Pancreas (tissue), 10 donors: ENCODE measurements at places on chromosomes 13 and 19. TPM values are rescaled to one million over a fixed set of nuclear protein-coding genes. Genes with fewer than 3 reads are reported as not detected.

ZNF471 gene
- total RNA-seq = 2.3 TPM

CYP2A6 gene
- total RNA-seq = not detected

MEIOSIN gene
- total RNA-seq = not detected

DAND5 gene
- total RNA-seq = 0.12 TPM

PGLYRP1 gene
- total RNA-seq = not detected

HSD11B1L gene
- total RNA-seq = 3.4 TPM

DNA sequence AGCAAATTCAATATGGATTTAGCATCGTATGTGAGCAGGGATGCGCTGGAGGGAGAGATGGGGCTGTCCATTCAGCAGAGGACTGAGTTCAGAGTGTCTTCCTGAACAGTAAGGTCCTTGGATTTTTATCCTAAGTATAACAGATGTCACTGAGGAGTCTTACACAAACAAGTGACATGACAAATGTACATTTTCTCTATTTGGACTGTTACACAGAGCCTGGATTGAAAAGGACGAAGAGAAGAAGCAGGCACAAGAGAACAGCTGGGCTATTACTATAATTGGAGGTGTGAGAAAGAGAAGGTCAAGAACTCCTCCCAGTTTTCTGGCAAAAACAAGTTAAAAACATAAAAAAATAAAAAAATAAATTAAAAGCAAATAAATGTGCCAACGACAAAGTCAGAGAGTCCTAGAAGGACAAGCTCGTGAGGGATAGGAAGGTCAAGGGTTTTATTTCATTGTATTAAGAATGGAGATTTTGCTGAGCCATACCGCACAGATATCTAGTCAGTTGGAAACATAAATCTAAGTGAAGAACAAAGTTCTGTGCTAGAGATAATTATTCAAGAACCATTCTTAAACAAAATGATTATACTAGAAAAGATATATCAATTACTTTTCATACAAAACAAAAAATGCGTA is 1186.3 kb downstream of the EFNB2 start:
- no peak overlapping the region for H3K4me3 ChIP-seq
- H3K4me1 ChIP-seq = no peaks in the 10 kb centered on the region
- no peak for DNase-seq
- H3K27me3 ChIP-seq = no peaks in the 10 kb centered on the region

DNA sequence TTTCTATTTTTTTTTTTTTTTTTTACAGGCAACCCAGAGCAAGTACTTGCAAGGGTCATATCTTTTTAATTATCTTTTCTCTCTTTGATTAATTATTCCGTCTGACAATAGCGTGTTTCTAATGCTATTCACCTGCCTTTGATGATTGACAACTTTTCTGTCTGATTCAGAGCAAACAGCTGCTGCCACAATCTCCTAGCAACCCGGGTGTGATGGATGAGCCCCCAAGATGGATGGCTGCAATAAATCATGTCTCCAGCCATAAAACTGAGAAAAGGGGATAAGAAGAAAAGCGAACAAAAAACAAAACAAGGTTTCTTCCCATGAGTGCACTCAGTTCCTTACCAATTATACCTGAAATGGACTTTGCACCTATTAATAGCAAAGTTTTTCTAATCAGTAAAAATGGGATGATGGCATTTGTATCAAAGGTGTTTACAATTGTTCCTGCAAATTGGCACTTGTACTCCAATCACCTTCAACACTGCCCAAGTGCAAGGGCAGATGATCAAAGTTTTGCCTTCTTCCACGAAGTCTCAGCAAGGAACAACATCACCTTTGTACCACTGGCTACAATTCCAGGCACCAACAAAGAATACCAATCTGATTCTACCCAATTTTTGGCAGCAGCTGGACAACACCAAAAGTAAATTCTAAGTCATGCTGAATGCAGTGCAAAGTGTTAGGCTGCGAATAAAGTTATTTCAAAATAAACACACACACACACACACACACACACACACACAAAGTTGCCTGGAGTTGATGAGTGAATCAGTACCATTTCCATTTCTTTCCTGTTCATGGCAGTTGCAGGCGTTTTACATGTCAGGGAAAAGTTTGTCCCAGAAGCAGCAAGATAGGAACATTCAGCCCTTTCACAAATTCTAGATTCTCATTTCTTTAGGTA is 12.0 kb downstream of the TSHZ3 start:
- H3K27ac ChIP-seq = no peak overlapping the region
- H3K4me1 ChIP-seq = no peaks in the 10 kb centered on the region
- no peaks in the 10 kb centered on the region for H3K27me3 ChIP-seq
- no peak for DNase-seq
- H3K4me3 ChIP-seq = no peak overlapping the region
- H3K36me3 ChIP-seq = no peaks in the 10 kb centered on the region

- DNase-seq = no peak
- no peak overlapping the region for H3K27ac ChIP-seq
- no peaks in the 10 kb centered on the region for H3K27me3 ChIP-seq
- no peaks in the 10 kb centered on the region for H3K4me1 ChIP-seq
- no peak overlapping the region for H3K4me3 ChIP-seq
Observed at GRCh38 chr19:17183858-17184321, 31.3 kb upstream of the USE1 start.

DNA sequence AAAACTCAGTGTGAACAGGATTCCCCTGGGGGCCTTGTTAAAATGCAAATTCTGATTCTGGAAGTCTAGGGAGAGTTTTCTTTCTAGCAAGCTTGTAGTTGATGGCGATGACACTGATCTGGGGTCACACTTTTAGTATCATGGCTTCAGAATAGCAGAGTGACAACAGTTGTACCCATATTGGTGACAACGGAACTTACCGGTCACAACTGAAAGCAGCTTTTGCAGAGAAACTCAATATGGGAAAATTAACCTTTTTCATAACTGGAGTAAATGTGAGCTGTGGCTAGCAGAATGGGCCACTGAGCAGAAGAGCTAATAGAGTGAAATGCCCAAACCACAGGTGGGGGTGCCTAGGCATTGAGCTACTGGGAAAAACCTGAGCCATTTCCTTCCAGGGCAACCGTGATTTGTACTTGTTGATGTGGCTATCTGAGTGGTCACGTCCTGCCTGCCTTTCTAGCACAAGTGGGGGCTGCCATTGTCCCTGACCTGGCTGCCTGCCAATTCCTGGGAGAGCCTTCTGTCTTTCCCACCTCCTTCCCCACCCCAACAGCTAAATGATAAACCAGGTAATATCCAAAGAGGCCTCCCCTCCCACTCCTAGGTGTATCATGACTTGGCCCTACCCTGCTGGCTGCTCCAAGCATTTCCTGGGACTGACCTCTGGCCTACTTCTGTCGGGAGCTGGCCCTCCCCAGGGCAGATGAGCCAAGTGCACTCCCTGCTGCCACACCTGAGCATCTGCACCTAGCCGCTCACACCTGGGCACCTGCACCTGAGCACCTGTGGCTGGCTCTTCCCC is 1.7 kb upstream of the SLC10A2 start:
- H3K4me1 ChIP-seq = no peaks in the 10 kb centered on the region
- no peak for DNase-seq
- no peak overlapping the region for H3K4me3 ChIP-seq
- no peaks in the 10 kb centered on the region for H3K36me3 ChIP-seq
- H3K27me3 ChIP-seq = no peaks in the 10 kb centered on the region

GRCh38 chr19:43300206-43300605 is 30.9 kb upstream of the PSG9 start:
- DNase-seq = no peak
- H3K4me1 ChIP-seq = no peaks in the 10 kb centered on the region
- H3K27ac ChIP-seq = no peak overlapping the region
- no peaks in the 10 kb centered on the region for H3K27me3 ChIP-seq
- H3K4me3 ChIP-seq = no peak overlapping the region

DNA sequence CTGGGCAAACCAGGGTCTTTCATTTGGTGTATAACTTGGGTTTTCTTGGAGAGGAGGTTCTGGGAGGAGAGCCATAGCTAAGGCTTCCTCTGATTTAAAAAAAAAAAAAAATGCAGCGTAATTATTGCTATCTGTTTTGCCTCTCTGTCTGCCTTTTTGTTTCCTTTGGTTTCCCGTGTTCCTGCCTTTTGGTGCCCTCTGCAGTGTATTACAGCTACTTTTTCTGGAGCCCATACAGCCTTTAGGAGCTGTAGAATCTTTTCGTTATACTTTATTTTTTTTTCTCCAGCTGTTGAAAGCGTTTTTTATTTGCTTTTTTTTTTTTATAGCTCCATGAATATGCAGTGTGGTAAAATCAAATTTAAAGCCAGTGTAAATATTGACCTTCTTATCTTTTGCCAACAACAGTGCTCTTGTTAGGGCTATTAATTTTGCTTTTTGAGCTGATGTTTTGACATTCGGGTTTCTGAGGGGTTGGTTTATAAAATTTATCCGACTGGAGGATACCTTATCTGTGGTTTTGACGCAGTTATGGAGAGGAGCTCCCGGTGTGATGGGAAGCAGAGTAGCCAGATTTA is 38.1 kb downstream of the ZNF493 start:
- no peak overlapping the region for H3K27ac ChIP-seq
- H3K27me3 ChIP-seq = no peaks in the 10 kb centered on the region
- DNase-seq = no peak
- peaks cover 26% of the 10 kb centered on the region for H3K4me1 ChIP-seq

DNA sequence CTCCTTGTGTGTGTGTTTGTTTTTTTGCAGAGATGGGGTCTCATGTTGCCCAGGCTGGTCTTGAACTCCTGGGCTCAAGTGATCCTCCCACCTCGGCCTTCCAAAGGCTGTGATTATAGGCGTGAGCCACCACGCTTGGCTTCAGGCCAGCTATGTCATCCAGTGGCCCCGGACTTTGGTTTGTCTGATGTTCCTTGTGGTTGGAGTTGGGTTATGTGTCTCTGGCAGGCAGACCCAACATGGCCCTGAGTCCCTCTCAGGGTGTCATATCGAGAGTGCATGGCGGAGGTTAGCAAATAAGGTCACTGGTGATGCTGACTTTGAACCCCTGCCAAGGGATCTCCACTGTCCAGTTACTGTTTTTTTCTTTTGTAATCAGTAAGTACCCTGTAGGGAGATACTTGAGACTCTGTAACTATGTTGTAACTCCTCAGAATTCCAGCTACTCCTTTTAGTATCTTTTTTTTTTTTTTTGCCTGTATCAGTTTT is 37.3 kb downstream of the SMARCA4 start:
- H3K4me1 ChIP-seq = no peaks in the 10 kb centered on the region
- no peak overlapping the region for H3K4me3 ChIP-seq
- H3K27me3 ChIP-seq = no peaks in the 10 kb centered on the region
- H3K27ac ChIP-seq = no peak overlapping the region
- H3K36me3 ChIP-seq = peaks cover 12% of the 10 kb centered on the region

DNA sequence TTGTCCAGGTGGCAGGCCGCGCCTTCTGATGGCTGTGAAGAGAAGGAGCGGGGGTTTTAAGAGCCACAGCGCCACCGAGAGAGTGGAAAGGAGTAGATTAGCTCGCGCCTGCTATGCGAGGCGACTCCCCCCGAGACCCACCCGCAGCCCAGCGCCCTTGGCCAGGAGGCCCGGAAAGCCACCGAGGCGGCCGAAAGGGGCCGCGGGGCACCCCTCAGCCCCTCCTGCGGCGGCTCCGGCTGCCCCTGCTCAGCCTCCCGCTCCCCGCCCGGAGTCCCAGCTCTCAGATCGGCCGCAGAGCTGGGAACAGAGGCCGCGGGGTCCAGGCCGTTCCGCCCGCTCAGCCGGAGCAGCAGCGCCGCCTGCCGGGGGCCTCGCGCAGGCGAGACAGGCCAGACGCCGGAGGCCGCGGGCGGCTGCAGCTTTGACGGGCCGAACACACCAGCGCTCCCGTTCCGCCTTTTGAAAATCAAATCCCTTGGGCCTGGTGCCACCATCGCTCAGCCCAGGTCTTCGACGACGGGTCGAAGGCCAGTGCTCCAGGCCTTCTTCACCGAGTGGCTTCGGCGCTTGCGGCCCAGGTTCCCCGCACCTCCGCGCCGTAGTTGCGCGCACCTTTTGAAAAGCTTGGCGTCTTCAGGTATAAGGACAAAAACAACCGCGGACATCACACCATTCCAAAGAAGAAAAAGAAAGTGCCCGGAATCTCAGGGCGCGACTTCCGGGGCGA is 15.3 kb downstream of the CDX2 start:
- peaks cover 19% of the 10 kb centered on the region for H3K4me1 ChIP-seq
- peak overlapping the region; percentile 98 for H3K27ac ChIP-seq
- no peaks in the 10 kb centered on the region for H3K27me3 ChIP-seq

- no peak overlapping the region for H3K4me3 ChIP-seq
- no peaks in the 10 kb centered on the region for H3K36me3 ChIP-seq
- H3K4me1 ChIP-seq = no peaks in the 10 kb centered on the region
- no peaks in the 10 kb centered on the region for H3K27me3 ChIP-seq
- no peak for DNase-seq
Observed at GRCh38 chr13:97583907-97584497, 150.0 kb downstream of the RAP2A start.

GRCh38 chr19:8592231-8593009 is 15.2 kb upstream of the MYO1F start:
- no peaks in the 10 kb centered on the region for H3K36me3 ChIP-seq
- no peaks in the 10 kb centered on the region for H3K27me3 ChIP-seq
- H3K27ac ChIP-seq = peak overlapping the region; percentile 18
- H3K4me1 ChIP-seq = peaks cover 9% of the 10 kb centered on the region

- H3K4me3 ChIP-seq = no peak overlapping the region
- no peak overlapping the region for H3K27ac ChIP-seq
Observed at GRCh38 chr19:49212016-49212701, 54.6 kb downstream of the TRPM4 start.

GRCh38 chr13:79782541-79783205 is 301.7 kb downstream of the NDFIP2 start:
- H3K27me3 ChIP-seq = no peaks in the 10 kb centered on the region
- DNase-seq = peak; percentile 73
- no peaks in the 10 kb centered on the region for H3K36me3 ChIP-seq
- H3K27ac ChIP-seq = no peak overlapping the region

- peaks cover 26% of the 10 kb centered on the region for H3K36me3 ChIP-seq
- no peaks in the 10 kb centered on the region for H3K4me1 ChIP-seq
- no peaks in the 10 kb centered on the region for H3K27me3 ChIP-seq
Observed at GRCh38 chr19:7970716-7971448, 27.4 kb upstream of the TIMM44 start.
